ENCODE measurements at places on chromosomes 7 and 10.
A peak's percentile ranks its signal among the peaks of the same experiment; 100 is the strongest.

DNA sequence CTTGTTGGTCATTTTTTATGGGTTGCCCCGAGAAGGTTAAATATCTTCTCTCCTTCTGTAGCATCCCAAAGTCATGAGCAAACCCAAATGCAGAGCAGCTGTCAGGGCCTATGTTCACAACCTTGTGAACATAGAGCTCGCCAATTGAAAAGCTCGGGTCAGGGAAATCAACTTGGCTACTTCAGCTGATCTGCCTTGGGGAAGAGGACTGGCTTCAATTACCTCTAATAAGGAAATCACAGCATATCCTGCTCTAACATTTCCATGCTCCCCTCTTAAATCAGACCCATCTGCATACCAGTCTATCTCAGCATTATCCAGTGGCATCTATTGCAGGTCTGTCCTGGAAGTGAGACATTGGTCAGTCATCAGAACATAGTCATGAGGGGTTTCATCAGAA lies 105.6 kb downstream of the ANKRD26 start:
- DNase-seq, result no peak

DNA sequence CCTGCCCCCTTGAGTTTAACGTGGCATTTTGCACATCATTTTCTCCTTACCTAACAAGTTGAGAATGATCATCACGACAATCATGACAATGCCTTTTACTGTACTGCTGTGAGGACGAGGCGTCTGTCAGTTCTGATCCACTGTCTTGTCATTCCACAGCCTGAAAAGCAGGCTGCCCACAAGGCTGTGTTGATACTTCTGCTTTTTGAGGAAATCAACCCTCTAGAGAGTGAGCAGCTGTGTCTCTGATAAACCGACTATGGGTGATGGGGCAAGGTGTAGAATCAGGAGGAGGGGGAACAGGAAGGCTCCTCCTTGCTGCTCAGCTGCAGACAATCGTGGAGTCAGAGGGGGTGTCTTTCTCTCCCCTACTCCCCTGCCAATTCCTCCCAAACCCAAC lies 30.6 kb upstream of the C10orf120 start:
- no peak for DNase-seq

GRCh38 chr7:77651575-77652162 lies 44.6 kb upstream of the RSBN1L start:
- peak; percentile 40 for DNase-seq

- DNase-seq, result no peak
Measured at GRCh38 chr7:3393862-3394261, 92.8 kb downstream of the SDK1 start.

- peak; percentile 59 for DNase-seq
Measured at GRCh38 chr10:132588301-132589013, 50.9 kb downstream of the INPP5A start.

DNA sequence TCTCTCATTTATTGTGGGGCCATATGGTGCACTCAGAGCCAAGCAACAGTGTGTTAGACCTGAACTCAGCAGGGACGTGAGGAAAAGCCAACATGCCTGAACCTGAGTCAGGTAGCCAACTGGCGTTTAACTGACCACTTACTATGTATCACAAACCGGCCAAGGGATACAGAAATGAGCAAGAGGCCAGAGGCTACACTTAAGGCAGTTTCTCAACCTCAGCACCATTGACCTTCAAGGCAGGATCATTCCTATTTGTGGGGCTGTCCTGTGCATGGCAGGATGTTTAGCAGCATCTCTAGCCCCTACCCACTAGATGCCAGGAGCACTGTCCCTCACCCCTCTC lies 103.5 kb upstream of the NANOS1 start:
- DNase-seq, result no peak

- no peak for DNase-seq
Measured at GRCh38 chr7:100396421-100396982, 23.2 kb downstream of the PILRA start.

DNA sequence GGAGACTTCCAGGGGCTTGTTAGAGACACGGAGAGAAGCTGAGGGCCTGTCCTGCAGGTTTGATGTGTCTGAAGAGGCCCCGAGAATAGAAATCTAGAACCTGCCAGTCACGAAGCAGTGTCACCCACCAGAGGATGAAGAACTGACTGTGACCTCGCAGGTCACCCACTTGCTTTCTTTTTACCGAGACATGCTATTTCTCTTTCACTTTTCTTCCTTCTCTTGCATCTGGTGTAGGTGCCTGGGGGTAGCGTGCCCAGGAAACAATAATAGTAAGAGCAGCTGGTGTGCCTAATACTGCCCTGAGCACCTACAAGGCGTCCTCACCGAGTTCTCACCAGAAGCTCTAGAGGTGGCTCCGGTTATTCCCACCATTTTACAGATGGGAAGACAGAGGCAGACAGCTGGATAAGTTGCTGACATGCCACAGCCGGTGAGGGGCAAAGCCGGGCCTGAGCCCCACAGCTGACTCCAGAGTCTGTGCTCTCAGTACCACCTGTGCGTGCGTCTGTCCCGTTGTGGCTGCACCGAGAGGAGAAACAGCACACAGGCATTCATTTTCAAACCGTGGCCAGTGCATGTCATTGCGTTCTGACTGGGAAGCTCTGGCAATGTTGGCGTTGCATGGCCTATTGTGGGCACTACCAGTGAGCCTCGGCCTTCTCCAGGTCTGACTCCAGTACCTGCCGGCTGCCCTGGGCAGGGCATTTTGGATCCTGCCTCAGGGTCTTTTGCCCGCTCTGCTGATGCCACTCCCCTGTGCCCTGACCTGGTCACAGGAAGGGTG lies 7.8 kb downstream of the CHST3 start:
- no peak for DNase-seq

- no peak for DNase-seq
Measured at GRCh38 chr7:151429560-151430331, 10.2 kb downstream of the CRYGN start.

DNA sequence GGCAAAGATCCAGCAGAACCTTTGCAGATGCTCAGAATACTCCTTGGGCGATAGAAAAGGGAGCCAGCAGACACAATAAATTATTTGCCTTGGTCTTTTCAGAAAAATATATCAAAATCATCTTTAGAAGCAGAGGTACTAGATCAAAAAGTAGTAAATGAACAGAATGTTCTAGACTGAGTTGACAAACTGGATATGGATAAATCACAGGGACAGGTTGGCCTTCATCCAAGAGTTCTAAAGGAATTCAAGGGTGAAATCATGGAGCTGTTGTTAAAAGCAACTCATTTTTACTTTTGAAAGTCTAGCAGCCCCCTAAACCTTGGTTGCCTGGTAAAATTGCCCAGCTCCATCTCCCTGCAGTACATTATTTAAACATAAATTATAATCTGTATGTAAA lies 99.1 kb downstream of the PLCE1 start:
- DNase-seq, result peak; percentile 48

- peak; percentile 18 for DNase-seq
Measured at GRCh38 chr7:15801041-15801440, 114.6 kb upstream of the MEOX2 start.

GRCh38 chr7:132087421-132087820 lies 488.8 kb downstream of the PLXNA4 start:
- DNase-seq, result no peak

- DNase-seq, result no peak
Measured at GRCh38 chr7:157980774-157981173, 606.8 kb downstream of the PTPRN2 start.

DNA sequence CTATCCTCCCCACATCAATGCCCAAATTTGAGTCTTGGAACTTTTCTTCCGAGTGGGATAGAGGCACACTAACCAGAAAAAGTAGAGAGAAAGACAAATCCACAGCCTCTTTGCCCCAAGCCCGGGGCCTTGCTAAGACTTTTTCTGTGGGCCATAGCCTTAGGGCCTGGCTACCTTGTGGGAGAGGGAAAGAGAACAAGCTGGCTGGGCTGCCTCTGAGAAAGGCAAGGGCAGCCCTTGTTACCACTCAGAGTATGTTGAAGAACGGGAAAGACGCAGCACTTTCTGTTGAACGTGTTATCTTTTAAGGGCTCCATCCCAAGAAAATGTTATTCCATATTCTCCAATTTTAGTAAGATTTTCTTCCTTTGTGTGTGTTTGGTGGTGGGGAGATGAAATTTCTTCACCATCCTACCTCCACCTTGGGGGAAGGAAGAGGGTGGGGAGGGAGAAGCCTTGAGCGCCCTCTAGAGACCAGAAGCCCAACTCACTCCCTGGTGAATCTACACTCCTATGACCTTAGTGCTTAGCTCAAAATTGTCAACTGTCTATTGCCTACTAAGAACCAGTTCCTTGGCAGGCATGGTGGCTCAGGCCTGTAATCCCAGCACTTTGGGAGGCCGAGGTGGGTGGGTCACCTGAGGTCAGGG lies 3.9 kb upstream of the NRF1 start:
- DNase-seq, result peak; percentile 32

- no peak for DNase-seq
Measured at GRCh38 chr7:129089521-129090212, 34.8 kb upstream of the TNPO3 start.

DNA sequence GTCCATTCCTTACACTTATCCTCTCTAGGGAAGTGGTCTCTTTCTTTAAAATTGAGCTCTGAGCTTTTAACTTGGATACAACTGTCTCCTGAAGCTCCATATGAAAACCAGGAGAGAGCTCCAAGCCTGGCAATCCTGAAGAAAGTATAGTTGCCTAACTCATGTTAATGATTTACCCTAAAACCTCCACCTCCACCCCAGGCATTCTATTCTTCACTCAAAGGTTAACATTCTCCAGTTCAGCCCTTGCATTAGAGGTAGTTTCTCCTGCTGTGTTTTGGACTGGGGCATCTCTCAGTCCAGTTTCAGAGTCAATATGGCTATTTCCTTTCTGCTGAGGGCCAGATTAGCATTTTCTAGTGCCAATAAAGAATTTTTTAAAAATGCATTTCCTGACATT lies 195.5 kb downstream of the SLC25A13 start:
- DNase-seq, result no peak

DNA sequence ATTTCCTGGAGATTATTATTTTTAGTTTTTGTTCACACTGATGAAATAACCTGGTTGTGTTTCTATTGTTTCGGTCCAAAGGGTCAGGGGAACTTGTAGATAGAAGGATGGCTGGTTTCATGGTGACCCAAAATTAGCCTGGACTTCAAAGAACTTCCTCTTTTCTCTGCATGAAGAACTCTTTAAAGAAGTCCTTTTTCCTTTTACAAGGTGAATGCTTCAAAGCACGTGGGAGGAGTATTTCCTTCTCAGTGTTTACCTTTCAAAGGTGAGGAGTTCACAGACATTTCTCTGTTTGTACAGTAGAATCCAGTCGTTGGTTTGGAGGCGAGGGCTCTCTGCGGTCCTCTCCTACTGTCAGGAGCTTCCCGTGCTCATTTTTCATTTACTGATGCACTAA lies 561.7 kb downstream of the GATA3 start:
- DNase-seq, result no peak

GRCh38 chr10:90787393-90788198 lies 70.2 kb downstream of the HTR7 start:
- peak; percentile 32 for DNase-seq

GRCh38 chr10:93741367-93741766 lies 16.4 kb upstream of the LGI1 start:
- no peak for DNase-seq

- DNase-seq, result no peak
Measured at GRCh38 chr7:46515844-46516590, 594.9 kb upstream of the IGFBP3 start.

GRCh38 chr10:130721971-130722370 lies 585.8 kb downstream of the GLRX3 start:
- no peak for DNase-seq

DNA sequence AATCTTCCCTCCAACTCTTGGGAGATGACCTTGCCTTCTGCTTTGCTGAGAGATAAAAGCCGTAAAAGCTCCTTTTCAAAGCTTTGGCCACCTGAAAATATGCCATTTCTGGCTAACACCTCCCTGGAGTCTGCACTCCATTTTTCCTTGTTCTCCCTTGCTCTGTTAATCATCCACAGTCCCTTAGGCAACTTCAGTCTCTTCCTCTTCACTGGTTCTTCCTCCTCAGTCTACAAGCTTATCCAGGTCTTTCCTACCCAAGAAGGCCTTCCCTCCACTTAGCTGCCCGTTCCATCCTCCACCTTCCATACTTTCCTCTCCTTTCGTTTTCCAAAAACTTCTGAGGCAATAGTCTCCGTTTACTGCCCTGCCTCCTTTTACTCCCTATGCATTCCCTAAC lies 30.5 kb downstream of the PAX2 start:
- no peak for DNase-seq

GRCh38 chr7:69843653-69844052 lies 245.4 kb downstream of the AUTS2 start:
- no peak for DNase-seq

DNA sequence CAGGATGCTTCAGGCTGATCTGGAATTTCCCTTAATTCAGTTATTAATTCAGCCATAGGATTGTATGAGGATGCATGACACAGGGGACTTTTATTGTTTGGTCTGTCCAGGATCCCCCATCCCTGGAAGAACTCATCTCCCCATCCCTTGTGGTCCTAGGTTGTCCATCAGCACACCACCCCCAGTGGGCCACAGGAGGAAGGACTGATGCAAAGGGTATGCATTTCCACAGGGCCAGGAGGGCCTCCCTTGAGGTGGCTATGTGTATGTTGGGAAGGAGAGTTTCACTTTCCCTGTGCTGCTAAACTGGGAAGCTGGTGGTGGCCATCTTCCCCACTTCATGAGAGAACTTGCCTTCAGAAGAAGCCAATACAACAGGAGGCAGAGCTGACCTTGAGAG lies 44.6 kb upstream of the GRB10 start:
- DNase-seq, result no peak

DNA sequence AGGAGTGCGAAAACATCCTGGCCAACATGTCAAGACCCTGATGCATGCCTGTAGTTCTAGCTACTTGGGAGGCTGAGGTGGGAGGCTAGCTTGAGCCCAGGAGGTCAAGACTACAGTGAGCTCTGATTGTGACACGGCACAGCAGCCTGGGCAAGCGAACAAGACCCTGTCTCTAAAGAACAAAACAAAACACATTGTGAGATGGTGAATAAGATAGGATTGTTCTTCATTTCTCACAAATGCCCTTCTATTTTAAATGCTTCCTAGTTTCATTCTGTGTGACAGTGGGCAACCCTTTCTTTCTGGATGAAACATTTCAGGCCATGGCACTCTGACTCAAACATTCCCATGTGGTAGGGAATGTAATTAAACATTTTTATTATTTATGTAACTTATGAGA lies 13.5 kb downstream of the EFCAB10 start:
- no peak for DNase-seq

GRCh38 chr10:103019425-103019824 lies 101.3 kb downstream of the CNNM2 start:
- DNase-seq, result no peak

GRCh38 chr10:38043516-38043915 lies 33.0 kb downstream of the ZNF33A start:
- no peak for DNase-seq

GRCh38 chr10:77231884-77232610 lies 405.6 kb downstream of the KCNMA1 start:
- DNase-seq, result peak; percentile 13

DNA sequence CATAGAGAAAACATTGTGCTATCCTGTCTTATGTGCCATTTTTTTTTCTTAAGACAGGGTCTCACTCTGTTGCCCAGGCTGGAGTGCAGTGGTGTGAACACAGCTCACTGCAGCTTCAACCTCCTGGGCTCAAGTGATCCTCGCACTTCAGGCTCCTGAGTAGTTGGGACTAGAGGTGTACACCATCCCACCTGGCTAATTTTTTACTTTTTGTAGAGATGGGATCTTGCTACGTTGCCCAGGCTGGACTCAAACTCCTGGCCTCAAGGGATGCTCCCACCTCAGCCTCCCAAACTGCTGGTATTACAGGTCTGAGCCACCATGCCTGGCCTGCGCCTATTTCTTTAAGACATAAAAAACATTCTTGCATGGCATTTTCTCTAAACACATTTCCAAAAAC lies 20.6 kb downstream of the LYZL1 start:
- DNase-seq, result no peak
